Hypothalamus (tissue), 51 donors: ENCODE measurements at places on chromosomes 3 and 15.
A peak's percentile ranks its signal among the peaks of the same experiment; 100 is the strongest.

GRCh38 chr3:31671976-31672375 is 139.3 kb downstream of the STT3B start:
- DNase-seq, result no peak

- peak; percentile 4 for DNase-seq
Measured at GRCh38 chr3:179768080-179768479, 115.2 kb downstream of the USP13 start.

- DNase-seq, result no peak
Measured at GRCh38 chr3:117939425-117940027, 1095.1 kb downstream of the IGSF11 start.

- no peak for DNase-seq
Measured at GRCh38 chr15:69513450-69513960, 60.9 kb downstream of the RPLP1 start.

DNA sequence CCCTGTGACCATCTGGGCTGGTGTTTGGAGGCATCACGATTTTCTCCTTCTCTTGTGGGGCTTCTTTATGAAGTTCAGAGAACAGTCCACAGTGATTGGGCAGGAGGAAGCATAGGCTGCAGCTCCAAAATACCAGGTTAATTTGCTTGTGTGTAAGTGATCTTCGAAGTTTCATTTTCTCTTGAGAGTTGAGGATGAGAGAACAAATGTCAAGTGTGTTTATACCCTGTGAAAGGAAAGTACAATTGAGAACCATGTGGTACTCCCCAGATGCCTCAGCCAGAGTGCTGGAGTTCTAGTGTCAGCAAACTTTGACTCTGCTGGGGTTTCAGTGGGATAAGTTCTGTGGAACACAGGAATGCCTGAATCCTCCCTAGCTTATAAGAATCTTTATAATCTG is 357.1 kb upstream of the CFAP20DC start:
- no peak for DNase-seq

- DNase-seq, result no peak
Measured at GRCh38 chr3:67529337-67529736, 125.1 kb downstream of the SUCLG2 start.

DNA sequence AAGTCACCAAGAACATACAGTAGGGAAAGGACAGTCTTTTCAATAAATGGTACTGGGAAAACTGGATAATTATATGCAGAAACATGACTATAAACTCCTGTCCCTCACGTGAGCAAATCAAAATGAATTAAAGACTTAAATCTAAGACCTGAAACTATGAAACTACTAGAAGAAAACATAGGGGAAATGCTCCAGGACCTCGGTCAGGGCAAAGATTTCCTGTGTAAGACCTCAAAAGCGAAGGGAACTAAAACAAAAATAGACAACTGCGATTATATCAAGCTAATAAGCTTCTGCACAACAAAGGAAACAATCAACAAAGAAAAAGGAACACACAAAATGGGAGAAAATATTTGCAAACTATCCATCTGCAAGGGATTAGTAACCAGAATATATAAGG is 62.7 kb downstream of the CRYGS start:
- DNase-seq, result no peak

DNA sequence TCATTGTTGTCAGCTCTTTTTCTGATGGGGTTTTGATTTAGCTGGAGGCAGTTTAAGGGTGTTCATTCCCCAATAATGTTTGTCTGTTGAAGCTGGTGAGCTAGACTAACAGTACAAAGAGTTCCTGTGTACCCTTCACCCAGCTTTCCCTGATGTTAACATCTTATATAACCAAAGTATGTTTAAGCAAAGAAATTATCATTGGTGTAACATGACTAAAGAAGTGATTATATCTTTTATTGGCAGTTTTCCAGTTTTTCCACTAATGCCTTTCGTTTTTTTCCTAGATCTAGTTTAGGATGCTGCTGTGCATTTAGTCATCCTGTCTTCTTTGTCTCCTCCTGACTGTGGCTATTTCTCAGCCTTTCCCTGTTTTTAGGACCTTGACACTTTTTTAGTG is 165.6 kb downstream of the LPP start:
- no peak for DNase-seq

DNA sequence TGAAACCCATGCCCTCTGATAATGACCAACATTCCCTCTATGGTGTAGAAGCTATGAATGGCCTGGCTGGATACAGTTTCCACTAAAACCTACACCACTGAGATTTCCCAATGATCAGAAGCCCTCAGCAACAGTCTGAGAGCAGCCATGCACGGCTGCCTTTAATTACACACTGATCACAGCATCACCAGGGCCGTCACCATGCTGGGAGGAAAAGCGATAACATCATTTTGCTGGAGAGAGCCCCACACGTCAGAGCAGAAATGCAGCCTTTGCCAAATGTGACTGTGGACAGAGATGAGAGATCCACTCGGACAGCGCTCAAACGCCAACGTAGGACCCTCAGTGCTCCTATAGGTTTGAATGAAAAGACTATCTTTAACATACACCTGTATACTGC is 135.0 kb downstream of the XXYLT1 start:
- no peak for DNase-seq

- no peak for DNase-seq
Measured at GRCh38 chr3:195095035-195095703, 175.8 kb downstream of the XXYLT1 start.

DNA sequence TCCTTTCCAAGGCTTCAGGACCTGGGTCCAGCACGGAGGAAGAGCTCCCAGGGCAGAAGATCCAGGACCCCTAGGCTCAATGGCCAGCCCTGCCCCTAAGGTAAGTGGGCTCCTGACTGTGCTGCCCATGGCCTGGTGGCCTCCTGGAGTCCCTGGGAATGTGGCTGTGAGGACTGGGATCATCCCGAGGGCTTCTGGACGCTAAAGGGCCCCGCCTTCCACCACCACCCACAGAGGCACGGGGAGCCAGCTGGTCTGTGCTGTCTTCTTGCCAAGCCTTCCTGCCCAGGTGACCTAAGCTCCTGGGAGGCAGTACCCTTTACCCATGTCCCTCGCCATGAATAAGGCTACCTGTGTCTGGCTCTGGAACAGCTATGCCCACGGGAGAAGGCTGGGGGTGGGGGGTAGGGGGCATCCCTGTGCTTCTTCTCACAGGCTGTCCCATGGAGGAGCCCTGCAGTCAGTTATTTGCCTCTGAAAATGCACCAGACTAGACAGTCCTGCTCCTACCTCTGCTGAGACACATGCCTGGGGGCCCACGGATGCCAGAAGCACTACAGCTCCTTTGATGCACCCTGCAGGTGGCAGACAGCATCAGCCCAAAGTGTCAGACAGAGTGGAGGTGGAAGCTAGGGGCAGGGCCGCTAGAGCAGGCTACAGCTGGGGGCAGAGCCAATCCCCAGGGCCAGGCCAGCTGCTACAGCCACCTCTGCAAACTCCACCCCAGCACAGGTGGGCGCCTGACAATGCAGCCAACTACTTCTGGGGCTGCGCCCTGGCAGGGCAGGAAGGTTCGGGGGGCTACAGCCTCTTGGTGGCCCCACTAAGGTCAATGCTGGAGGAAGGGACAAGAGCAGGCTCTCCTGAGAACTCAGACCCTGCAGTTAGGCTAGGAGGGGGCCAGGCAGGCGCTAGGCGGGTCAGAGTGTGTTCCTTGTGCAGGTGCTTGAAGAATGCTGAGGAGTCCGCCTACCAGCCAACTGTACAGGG is 90.9 kb downstream of the SEC22A start:
- DNase-seq, result no peak

DNA sequence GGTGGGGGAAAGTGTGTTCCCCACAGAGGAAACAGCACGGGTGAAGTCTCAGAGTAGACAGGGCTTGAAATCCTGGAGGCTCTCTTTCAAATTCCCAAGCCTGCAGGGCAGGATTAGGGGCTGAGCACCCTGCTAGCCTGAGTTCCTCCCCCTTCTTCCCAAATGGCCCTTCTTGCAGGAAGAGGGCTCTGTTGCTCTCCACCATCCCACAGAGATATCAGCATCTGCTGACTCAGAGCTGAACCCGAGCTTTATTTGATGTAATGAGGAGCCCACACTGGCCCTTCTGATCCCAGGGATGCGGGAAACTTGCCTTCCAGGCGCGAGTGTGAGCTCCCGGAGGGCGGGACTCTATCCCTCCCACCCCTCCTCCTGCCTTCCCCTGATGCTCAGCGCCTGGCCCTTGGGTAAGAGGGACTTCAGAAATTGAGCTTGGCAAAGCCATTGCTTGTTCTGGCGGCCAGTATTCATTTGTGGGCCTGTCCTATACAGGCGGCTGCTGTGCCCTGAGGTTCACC is 1.4 kb upstream of the STRA6 start:
- no peak for DNase-seq

- DNase-seq, result no peak
Measured at GRCh38 chr15:89161666-89162065, 59.7 kb downstream of the RLBP1 start.

- no peak for DNase-seq
Measured at GRCh38 chr3:50580683-50581458, 11.5 kb downstream of the HEMK1 start.

DNA sequence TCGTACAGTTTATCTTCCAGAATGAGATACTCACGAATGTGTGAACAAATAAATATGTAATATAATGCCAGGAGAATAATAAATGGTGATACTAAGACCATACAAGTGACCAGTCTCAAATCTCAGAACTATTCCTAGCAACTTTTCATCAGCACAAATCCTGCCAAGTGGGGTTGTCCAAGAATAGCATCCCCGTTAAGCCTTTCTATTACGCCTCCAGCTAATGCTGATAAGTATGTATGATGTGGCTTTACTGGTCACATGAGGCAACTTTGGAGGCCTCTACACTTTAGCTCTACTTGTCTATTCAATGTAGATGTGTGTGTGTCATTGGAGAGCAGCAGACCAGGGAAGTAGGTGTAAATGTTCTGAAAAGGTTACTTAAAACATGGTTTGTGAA is 129.5 kb downstream of the KCNMB2 start:
- DNase-seq, result no peak

GRCh38 chr15:68565726-68566125 is 13.1 kb upstream of the CORO2B start:
- no peak for DNase-seq

GRCh38 chr15:72176743-72177142 is 20.8 kb downstream of the GRAMD2A start:
- no peak for DNase-seq

DNA sequence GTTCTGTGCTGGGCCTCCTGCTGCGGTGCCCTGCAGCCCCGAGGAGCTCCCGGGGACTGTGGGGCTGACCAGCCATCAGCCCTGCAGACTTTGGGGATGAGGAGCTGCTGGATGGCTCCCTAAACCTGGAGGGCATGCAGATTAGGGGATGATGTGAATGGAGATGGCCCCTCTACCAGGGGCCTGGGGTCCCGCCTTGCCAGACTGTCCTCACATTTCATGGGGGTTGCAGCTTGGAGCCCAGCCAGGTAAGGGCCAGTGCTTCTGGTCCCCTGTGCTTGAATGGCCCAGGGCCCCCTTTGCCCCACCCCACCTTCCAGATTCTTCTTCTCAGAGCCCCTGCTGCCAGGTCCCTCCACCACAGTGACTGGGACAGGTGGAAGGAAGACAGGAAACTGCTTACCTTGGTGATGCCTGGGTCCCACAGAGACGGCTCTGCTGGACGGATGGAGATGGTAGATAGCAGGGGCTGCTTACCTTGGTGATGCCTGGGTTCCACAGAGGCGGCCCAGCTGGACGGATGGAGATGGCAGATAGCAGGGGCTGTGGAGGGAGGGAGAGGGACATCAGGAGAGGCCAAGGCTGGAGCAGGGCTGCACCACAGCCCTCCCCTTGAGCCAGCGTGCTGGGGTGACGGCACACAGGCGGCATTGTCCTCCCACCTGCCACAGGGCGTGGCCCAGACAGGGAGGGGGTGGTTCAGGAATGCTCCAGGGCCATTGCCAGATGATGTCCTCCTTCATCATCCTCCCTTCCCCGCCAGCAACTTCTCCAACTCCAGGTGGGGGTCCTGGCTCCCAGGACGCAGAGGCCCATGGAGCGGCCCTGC is at the start of gene SPTBN5:
Gene SPTBN5, minus strand, starts transcription at position 632 of the 829 bp plus-strand sequence. Its CDS starts 556 bp downstream, at position 76.
- no peak for DNase-seq

DNA sequence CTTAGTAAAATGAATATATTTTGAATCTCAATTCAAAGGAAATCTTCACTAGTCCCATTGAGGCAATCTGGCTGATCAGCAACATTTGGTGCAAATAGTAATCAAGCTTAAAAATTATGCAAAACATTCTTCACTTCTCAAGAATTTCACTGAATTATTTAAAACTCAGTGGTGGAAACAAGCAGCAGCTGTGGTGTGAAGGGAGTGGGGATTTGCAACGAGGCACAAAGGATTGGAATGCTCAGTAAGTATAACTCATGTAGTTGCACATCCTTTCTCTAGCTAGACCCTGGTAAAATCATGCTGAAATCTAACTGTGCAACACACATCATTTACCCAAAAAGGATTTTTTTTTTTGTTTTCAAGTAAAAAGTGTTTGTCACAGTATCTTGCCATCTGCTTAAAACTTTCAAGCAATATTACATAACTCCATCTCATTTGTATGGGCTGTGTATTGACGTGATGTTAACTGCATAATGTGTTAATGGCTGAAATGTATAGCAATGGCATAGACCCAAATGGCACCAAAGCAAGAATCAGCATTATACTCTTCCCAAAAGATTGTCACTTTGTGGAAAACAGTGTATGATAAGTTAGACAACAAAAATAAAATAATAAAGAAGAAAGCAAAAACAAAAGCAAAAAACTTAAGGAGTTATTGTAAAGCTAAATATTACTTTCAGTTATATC is 816.6 kb downstream of the EPHA3 start:
- no peak for DNase-seq

GRCh38 chr15:44662478-44663409 is 718 bp downstream of the SPG11 start:
- DNase-seq, result peak; percentile 40

DNA sequence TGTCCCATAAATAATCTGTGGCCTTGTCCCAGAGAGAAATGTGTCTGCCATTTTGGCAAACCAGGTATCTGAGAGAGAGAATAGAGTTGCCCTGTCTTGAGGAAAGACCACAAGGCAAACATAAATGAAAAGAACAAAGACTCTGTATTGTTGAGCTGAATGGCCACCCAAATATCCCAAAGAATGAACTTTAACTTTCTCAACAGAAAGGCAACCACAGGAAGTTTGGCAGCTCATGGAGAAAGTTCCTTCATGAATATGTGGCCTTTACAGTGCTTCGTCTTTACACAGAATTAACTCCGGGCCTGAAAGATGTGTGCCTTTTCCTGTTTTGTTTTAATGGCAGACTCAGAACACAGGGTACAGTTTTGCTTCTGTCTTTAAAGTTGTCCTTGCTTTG is 41.4 kb upstream of the THBS1 start:
- no peak for DNase-seq
